Stimulated activated CD4-positive, alpha-beta T cell treated with anti-CD3 and anti-CD28 coated beads, TNF-alpha, amount 100 ng/mL, for 1 hour (primary cell): ENCODE measurements at places on chromosomes 12 and 14.

GRCh38 chr14:64502456-64502855 is 1.2 kb downstream of the ZBTB25 start:
- DNase-seq, result no peak

DNA sequence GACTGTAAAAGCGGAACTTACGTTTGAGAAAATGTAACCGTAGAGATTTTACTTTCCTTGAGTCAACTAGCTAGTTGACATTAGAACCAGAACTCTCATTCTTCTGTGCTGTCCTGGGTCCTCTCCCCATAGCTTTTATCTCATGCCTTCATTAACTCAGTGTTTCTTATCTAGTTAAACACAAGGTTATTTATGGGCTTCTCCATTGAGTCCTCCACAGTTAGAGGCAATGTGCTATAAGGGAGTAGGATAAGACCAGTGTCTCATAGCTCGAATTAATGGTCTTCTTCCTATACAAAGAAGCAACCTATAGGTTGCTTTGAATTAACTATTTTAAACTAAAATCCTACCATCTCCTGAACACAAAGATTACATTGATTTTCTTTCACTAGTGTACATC is 129.8 kb downstream of the ACSS3 start:
- DNase-seq, result no peak

- no peak for DNase-seq
These were observed 32.7 kb downstream of the RTRAF start for GRCh38 chr14:52021957-52022600.

DNA sequence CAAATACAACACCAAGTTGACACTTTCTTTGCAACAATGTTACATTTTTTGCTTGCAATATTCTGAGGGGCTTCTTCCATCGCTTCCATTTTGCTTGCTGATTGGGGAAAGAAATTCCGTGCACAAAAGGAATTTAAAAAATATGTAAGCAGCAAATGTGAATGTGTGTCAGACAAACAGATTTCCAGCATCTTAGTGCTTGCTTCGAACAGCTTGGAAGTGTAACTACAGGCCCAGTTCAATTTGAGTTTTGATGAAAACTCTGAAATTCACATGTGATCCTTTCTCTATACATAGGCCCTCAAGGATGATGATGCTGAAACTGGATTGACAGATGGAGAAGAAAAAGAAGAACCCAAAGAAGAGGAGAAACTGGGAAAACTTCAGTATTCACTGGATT is 399.1 kb downstream of the PAWR start:
- no peak for DNase-seq

DNA sequence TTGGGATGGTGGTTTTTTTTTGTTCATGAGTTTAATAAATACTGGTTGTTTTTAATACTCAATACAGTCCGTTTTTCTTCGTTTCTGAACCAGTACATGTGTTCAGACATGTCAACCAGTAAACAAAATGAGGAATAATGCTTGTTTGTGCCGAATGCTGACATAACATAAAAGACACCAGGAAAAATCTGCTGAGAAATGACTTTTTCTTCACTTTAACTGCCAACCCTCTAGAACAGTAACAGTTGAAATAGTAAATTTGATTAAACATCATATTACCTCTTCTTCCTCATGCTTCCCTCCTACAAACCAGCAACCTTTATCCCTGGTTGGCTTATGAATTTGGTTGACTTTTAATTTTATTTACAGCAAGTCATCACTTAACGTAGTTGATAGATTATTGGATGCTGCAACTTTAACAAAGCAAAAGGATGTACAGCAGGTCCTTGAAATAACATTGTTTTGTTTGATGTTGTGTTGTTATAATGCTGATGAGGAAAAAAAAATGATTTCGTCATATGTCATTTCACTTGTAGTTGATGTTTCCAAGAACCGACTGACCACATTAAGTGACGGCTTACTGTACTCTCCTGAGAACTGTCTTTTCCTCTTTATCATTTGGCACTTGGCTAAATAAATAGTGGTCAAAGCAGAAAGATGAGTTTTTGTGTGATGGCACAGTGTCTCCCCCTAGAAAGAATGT is 340.5 kb downstream of the TMTC2 start:
- no peak for DNase-seq

DNA sequence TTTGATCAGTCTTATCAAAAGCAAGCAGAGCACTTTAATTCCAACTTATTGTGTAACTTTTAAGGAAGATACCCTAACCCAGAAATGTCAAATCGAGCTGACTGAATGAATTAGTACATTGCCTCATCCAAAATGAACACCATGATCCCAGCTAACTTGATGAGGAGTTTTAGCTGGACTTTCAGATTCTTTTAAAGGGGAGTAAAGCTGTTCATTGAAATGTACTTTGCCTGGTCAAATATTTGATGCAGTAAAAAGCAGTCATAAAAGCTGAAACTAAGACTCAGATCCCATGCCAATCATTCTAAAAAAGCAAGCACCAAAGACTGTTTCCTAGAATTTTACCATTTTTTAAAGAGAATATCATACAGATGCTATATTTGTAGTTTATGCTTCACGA is 114.1 kb downstream of the FSCB start:
- DNase-seq, result no peak

DNA sequence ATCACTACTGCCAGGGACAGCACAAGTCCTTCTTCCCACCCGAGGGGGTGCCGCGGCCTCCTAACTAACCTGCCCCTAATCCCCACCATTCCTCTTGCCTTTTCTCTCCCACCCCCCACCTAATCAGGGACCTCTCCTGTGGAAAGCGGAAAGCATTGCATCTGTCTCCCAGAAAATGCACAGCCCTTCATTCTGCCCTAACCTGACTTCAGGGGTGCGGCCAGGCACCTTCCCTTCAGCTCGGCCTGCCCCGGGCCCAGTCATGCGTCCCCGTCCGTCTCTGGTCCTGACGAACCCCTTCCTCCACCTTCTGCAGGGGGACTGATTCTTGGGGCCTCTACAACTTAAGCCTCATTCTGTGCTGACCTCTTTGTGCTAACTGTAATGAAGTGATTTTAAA is 43.9 kb upstream of the TRAF3 start:
- DNase-seq, result no peak

GRCh38 chr12:122820838-122821271 is 14.4 kb upstream of the HIP1R start:
- no peak for DNase-seq

DNA sequence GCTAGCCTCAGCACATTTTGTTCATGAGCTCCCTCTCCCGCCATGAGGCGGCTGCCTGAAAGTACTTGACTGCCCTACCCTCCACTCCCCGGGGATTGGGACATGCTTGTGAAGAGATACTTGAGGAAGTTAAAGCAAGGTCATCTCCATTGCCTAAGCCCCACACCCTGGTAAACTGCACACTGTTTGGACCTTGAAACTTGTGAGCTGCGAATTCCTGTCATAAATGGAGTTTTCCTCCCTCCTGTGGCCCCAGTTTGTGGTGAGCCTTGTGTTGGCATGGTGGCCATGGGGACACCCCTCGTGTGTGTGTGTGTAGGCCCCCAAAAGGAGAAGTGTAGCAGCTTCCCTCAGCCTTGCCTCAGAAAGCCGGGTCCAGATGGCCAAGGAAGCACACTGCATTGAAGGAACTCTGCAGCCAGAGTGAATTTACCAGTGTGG is 395.5 kb downstream of the ZFP36L1 start:
- DNase-seq, result no peak

DNA sequence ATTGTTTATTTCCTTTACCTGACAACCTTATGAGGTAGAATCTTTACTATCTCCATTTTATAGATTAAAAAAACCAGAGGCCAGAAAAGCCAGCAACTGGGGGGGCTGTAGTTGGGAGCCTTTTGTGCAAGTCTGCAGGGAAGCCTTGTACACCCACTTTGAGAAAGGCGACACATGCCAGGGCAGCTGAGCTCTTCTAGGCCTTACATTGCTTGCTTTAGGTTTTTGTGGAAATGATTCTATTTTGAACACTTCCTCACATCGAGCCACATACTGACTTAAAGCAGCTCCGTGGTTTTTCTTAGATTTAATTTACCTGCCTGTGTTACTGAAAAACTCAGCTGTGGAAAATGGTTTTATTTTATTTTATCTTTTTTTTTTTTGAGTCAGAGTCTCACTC is 34.6 kb downstream of the EP400 start:
- DNase-seq, result no peak

DNA sequence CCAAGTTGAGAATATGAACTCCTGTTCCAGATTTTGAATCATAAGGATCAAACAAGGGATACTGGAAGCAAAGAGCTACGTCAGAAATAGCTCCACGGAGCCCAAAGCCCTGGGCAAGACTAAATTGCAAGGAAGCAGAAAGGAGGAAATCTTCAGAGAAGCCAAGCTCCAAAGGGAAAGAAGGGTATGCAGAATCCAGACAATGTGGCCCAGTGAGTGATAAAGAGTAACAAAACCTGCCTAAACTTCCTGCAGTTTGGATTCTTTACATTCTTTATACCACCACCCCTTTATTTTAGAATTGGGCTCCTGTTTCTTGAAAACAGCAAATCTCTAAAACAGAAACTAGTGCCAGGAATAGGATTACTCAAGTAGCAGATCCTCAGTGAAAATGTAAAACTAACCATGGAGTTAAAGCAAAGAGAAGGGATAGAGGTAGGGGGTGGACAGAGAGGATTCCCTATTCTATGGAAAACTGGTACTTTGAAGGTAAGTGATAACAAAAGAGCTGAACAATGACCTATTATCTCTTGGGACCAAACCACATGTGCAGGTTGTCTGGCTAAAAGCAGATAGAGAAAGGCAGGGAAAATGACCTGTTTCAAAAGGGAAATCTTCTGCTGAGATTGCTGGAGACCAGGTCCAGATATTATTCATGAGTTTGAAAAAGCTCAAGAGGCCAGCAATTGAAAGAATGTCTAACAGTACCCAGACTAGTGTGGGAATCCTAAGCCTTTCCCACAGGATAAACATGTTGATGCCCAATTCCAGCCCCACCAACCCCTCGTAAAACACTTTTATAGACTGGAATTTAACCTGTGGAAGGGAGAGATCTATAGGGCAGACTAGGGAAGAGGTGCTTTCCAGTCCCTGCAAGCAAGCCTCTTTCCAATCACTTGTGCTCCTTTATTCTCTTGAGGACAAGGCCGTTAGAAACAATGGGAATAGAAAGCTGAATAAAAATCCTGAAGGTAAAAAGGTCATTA is 24.5 kb downstream of the MBIP start:
- DNase-seq, result no peak

DNA sequence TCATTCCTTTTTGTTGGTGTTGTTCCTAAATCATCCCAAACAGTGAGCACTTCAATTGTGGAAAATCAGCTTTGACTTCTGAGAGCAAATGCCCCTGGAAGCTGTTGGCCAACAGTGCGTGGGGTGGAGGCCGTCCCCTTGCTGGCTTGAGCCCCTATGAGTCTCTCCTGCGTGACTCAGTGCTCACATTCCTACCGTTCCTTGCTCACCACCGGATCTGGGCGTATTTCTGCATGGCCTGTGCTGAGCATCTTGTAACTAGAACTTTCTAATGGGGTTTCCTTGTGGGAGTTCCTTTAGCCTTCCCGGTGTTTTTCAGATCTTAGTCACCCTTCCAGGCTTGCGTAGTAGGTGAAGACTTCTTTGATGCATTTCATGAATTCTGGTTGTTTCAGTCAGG is 14.7 kb downstream of the SERPINA1 start:
- DNase-seq, result no peak

DNA sequence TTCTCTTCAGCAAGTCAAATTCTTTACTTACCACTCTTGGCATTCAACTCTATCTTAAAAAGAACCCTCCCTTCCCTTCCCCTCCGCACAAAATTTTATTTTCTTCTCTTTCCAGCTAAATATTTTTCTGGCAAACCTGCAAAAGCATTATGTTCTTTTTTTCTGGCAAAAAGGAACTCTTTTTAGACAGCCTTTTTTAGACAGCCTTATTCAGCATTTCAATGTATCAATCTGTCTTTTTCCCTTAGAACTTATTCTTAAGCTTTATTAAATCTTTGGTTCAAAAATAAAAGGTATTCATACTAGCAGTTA is 50.5 kb downstream of the SPTLC2 start:
- DNase-seq, result no peak

- DNase-seq, result no peak
These were observed 16.6 kb downstream of the MGP start for GRCh38 chr12:14868916-14869506.

DNA sequence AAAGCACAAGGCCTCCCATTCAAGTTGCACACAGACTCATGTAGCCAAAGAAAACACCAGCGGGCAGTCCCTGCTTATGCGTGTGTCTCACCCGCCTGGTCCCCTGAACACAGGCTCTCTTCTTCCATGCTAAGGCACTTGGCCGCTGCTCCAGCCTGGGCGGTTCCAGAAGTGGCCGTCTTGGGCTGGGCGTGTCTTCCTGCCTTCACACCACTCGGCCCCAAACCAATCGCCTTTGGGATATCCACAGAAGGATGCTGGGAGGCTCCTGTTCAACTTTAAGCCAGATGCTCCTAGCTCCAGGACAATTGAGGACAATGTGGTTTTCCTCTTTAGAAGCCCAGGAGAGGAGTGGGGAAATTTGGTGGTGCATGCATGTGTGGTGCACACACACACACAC is 2.2 kb downstream of the SCARB1 start:
- no peak for DNase-seq

GRCh38 chr12:42750356-42750755 is 160.8 kb upstream of the PRICKLE1 start:
- DNase-seq, result no peak

GRCh38 chr12:56160193-56160763 is 2.1 kb downstream of the MYL6 start:
- DNase-seq, result peak; percentile 37

GRCh38 chr14:95402578-95402977 is 82.9 kb upstream of the CLMN start:
- DNase-seq, result no peak

DNA sequence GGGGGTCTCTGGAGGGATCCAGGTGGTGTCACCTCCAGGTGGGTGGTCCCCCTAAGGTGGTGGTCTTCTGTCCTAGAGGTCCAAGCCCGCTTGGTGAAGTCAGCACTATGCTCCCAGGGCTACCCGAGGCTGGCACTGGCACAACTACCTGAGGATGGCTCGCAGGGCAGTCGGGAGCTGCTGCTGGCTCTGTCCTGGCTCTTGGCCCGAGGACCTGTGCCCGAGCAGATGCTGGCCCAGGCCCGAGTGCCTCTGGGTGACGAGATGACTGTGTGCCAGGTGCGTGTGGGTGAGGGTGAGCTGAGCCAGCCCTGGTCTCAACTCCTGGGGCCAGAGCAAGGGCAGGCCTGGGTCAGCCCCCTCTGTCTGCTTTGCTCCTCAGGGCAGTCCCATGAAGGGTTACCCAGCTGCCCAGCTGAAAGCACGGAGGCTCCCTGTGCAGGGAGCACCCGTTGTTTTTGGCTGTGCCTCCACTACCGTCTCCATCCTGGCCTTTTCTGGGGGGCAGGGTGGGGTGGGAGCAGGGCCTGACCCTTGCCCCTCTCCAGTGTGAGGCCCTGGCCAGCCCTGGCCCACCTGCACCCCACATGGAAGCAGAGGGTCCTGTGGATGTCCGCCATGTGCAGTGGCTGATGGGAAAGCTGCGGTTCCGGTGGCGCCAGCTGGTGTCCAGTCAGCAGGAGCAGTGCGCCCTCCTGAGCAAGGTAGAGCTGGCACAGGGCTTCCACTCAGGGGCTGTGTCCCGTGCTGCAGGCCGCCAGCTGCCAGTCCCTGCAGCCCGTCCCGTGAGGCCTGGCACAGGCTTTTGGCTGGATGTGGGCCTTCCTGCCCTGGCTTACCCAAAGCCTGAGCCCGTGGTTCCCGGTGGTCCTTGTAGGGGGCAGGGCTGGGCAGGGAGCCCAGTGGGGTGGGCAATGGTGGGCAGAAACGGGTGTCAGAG is 1.3 kb downstream of the TEDC1 start:
- no peak for DNase-seq
